Naive thymus-derived CD4-positive, alpha-beta T cell (primary cell): ENCODE measurements at places on chromosomes 4 and X. TPM values are rescaled to one million over a fixed set of nuclear protein-coding genes. Genes with fewer than 3 reads are reported as not detected.

The ZAR1 gene
- polyA plus RNA-seq: not detected

The ARHGAP4 gene
- 82.5 TPM for polyA plus RNA-seq

The TMPRSS11E gene
- not detected for polyA plus RNA-seq

The PF4V1 gene
- not detected for polyA plus RNA-seq
